Activated T-helper 17 cell treated with anti-CD3 and anti-CD28 coated beads, Interleukin-2, amount 50 U/mL, for 72 hours (primary cell): ENCODE measurements at places on chromosomes 3 and 15.

- ATAC-seq = no peak
Measured at GRCh38 chr3:26015752-26016151, 225.9 kb downstream of the OXSM start.

DNA sequence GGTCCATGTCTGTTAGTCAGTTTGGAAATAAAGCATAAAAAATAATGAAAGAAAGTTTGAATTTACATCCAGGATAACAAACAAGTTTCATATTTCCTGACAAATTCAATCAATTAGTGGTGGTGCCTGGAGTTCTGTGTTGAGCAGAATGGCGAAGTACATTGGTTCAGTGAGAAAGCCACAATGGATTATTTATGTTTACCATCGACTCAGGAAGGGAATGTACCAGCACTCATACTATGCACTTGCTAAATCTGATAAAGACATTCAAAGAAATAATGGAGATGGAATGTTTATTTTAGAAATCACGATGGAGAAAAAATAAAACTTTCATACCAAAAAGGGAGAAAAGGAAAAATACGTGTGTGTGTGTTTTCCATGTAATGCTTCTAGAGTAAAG is 45.3 kb upstream of the MME start:
- ATAC-seq = no peak

DNA sequence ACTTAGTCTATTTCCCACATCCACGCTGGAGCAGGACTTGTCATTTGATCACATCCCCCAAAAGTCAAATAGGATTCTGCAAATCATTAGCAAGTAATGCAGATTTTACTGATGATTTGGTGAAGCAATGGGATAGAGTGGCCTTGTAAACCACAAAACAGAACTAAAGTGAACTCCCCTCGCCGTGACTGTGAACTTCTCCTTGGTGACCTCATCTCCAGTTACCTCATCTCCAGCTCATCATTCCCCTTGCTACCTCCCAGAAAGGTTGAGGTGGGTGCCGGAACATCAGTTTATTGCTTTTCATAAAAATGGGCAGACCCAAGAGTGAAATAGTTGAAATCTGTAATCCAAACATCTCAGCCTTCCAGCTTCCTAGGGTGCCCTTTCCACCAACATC is 36.7 kb upstream of the ADPGK start:
- ATAC-seq = no peak

DNA sequence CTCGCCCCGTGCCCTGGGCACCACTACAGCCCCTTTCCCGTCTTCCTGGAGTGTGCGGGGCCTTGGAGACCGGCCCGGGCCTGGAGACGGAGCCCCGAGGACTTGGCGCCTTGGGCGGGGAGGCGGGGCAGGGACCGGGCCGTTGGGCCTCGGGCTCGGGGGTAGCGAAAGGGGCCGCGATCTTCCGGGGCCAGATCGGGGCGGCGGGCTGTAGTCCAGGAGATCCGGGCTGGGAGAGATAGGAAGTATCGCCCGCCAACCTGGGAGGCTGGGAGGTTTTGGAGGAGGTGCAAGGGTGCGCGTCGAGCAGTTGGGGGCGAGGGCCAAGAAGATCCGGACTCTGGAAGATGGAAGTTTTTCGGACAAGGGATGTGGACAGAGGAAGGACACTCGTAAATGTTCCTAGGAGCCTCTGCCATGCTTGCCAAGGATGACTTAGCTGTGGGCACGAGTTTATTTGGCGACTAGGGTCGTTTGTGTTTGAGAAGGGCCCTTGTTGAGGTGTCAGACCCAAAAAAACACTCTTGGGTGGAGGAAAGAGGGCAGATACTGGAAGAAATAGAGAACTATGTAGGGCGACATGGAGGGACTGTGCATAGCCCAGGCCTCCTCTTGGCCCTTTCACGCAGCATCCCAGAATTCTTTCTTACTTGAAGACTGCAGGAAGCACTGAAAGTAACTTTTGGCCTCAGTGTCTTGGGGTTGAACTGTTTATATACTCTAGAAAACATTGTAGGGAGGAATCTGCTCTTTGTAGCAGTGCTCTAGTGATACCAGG is 712 bp downstream of the RTF1 start:
- ATAC-seq = peak; percentile 52

DNA sequence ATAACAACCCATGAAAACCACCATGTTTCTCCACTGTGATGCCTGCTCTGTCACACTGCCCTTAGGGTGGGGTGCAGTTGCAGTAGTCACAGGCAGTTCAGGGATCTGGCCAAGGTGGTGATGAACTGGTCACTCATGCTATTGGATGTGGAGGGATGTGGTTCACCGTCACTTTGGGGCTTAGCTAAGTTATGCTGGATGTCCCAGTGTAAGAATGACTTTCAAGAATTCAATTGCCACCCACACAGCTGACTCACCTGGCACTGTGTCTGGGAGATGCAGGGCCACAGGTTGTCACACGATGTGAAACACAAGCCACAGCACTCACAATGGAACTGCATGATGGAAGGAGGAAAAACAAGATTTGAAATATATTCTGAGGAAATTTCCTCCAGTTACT is 146.1 kb upstream of the CTNNB1 start:
- ATAC-seq = peak; percentile 96

DNA sequence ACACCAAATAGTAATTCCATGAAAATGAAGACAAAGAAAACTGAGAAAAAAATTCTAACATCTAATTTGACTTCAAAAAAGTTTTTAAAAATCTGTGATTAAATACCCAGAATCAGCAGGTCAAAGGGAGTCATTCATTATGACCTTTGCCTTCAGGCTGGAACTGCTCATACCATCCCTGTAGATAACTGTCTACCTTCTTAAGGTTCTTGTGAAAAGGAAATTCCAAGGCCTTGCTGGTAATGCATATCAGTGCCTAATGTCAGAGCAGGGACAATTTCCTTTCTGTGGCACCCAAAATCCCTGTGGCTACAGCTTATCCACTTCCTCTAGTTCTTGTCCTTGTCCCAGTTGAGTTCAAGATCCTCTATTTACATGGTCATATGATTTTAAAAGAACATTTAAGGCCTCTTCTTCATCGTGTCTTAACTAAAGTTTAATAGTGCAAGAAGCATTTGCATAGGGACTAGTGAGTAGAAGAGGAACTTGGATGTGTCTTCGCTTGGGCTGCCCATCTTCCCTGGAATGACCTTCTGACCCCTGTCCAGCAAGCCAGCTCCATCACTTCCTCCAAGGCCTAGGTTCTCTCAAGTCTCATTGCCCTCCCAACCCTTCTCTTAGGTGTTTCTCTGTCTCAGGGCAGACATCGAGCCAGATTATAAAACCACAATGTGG is 8.7 kb upstream of the PLCL2 start:
- ATAC-seq = no peak

DNA sequence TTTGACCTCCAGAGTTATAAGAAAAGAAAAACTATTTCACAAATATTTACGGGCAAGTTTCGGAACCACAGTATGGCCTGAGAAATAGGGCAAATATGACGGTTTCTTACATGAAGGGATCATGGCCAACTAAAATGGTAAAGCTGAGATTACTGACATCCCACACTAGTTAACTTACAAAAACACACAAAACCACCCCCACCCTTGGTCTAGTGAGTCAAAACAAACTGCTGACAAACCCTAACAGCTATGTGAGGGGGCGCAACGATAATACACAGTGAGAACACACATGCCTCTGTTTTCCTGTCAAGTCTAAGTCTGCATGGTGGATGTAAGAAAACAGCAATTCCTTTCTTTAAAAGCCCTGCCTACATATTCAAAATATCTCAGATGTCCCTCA is 32.3 kb downstream of the CBLB start:
- peak; percentile 82 for ATAC-seq

GRCh38 chr15:94844538-94845389 is 613.4 kb downstream of the MCTP2 start:
- no peak for ATAC-seq

GRCh38 chr3:160703974-160704373 is 27.0 kb downstream of the ARL14 start:
- ATAC-seq = no peak

DNA sequence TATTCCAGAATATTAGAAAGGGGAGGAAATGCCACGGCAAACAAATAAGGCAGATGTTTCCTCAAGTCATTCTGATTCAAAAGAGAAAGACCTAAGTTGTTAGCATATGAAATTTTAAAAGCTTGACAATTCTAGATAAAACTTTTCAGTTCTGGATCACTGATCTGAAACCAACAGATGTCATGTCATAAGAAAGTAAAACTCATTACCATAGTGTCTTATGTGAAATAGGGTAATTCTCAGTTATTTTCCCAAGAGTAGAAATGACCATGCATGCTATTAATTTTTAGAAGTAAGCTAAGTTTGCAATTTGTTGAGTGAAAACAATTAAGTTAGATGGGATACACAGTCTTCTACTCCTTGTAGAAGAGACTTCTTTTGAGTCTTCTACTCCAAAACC is 630.3 kb downstream of the NAALADL2 start:
- ATAC-seq = no peak

GRCh38 chr3:131282379-131282778 is 99.2 kb upstream of the NUDT16 start:
- no peak for ATAC-seq

DNA sequence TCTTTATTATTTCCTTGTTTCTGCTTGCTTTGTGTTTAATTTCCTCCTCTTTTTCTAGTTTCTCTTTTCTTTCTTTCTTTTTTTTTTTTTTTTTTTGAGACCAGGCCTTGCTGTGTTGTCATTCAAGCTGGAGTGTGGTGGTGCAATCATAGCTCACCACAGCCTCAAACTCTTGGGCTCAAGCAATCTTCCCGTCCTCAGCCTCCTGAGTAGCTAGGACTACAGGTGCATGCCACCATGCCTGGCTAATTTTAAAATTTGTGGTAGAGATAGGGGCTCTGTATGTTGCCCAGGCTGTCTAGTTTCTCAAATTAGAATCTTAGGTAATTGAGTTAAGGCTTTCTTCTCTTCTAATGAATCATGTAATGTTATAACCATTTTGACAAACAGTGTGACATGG is 22.4 kb downstream of the SLMAP start:
- ATAC-seq = no peak
